ENCODE measurements at places on chromosomes 3 and 15.

- no peak for DNase-seq
Measured at GRCh38 chr3:13788522-13789424, 91.1 kb downstream of the WNT7A start.

DNA sequence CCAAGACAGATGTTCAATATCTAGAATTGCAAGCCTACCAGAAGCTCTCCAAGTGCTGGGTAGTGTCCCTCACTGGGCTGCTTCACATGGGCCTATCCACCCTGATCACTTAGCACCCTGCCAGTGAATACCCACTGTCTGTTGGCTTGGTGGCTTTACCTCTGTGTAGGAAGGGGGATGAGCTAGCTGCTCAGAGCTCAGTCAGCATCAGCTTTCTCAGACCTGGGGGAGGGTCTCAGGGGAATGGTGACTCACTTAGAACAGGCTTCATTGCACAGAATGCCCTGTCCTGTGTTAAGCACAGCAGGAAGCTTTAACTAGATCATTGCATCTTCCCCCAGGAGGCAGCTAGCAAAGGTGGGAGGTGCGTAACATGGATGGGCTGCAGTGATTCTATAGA is 209.8 kb downstream of the PDCD6IP start:
- DNase-seq, result no peak

DNA sequence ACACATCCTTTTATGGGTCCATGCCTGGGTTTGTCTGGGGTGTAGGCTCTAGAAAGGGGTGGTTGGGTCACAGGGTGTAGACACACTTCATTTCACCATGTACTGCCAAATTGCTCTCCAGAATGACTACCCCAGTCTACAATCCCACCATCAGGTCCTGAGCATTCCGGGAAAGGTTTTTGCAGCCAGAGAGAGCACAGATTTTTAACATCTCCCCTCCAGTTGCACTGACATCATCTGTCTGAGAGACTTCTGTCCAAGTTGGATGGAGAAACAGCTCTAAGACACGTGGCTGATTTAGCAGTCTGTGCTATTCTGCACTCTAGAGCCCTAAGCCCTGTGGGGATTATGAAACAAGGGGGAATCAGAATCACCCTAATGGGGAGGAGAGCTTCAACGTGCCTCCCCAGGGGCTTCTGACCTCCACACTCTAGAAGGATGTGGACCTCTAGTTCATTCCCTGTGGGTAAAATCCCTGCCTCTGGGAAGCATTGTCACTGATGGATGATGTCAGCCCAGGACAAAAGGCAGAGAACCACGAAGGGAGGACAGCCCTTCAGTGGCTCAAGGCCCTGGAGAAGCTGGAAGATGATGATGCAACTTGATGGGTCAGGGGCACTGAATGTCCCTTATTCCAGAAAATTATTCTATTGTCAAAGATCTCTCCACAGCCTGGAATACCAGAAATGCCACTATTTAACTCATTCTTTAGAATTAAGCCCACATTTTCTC is 71.5 kb downstream of the CD200R1L start:
- DNase-seq, result no peak

- no peak for DNase-seq
Measured at GRCh38 chr15:34799149-34800101, 4.1 kb upstream of the ACTC1 start.

DNA sequence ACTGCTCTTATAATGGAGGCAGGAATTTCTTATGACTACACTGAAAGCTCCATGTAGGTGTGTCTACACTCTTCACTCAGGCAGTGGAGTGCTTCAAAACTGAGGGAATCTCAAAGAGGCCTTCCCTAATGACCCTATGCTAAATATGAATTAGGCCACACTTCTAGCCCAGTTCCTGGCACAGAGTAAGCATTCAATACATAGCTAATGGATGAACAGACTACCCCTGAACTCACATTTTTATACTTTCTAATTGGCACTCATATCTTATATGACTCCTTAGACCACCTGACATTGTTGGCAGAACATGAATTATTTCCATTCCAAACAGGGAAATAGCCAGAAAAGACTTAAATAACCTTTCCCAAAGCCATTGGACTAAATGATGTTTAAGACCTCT is 3.4 kb downstream of the RARRES1 start:
- DNase-seq, result no peak

All from stimulated activated CD4-positive, alpha-beta T cell treated with anti-CD3 and anti-CD28 coated beads, TNF-alpha, amount 100 ng/mL, for 48 hours (primary cell).